ENCODE measurements at places on chromosomes 7 and 10.

- no peak for DNase-seq
Measured at GRCh38 chr10:11354823-11355222, 256.6 kb downstream of the USP6NL start.

- DNase-seq = no peak
Measured at GRCh38 chr10:107733328-107734130, 569.0 kb upstream of the SORCS1 start.

DNA sequence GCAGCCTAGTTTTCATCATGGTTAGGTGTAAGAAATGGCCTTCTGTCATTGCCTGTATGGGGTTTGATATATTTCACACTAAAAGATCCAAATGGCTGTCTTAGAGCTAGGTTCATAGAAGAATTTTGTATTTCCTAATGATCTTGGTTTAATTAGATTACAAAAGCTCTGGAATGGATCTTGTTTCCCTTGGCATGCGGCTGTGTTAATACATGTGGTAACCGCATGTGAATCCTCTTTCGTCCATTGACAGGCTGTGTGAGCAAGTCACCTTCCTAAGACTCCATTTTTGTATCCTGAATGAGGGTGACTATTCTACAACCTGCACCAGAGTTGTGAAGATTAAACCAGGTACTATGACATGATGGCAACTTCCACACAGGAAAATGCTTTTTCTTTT lies 12.4 kb upstream of the FZD1 start:
- no peak for DNase-seq

- no peak for DNase-seq
Measured at GRCh38 chr7:7745966-7746365, 27.6 kb upstream of the RPA3 start.

- DNase-seq = no peak
Measured at GRCh38 chr7:122561326-122561725, 137.6 kb downstream of the RNF133 start.

DNA sequence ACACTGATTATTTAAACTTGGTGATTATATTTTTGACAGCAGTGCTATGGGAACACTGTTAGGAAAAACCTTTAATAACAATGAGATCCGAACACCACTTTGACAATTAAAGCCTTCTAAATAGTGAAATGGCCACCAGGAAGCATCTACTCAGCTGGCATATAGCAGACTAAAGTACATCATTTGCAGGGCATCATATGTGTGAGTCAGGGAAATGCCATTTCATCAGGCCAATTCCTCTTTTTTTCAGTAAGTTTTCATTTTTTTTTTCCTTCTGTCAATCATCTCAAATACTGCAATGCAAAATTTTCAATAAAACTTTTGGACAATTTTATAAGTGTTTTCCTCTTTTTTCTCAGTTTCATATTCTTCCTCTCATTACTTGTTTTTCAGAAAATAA lies 521.4 kb upstream of the SEMA3D start:
- DNase-seq = no peak

All from NCI-H1092 treated with DMSO at 0.1 percent for 48 hours (cell line).